ENCODE measurements at places on chromosomes 3 and 15.

- DNase-seq = no peak
Observed at GRCh38 chr15:92629276-92629974, 26.1 kb downstream of the FAM174B start.

- DNase-seq = no peak
Observed at GRCh38 chr3:191499307-191500080, 38.5 kb downstream of the PYDC2 start.

DNA sequence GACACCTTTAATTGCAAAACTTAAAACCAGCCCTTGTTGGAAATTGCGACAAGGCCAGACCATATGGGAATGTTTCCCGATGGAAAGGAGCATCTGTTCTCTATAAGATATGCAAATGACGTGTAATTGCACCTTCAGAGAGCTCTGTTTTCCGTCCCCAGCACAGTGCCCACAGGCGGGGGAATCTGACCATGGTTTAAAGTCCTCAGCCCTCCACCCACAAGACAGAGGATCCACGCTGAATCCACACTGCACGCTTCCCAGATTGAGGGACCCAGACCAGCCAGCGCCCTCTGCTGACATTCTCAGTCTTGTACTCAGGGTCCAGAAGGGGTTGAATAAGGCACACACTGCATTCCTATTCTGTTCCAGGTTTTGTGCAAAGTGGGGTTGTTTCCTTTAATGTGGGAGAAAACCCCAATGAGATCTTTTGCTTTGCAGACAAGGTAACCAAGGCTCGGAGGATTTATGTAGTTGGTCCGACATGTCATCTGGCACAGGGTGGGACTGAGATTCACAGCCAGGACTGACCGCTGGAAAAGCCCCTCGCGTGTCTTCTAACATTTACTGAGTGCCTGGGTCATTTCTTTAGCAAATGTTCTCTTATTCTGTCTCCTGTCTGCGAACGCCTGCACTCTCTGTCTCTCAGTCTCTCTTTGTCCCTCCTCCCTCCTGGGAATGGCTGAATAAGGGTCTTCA, 36.8 kb upstream of the KLHL25 start:
- DNase-seq = no peak

DNA sequence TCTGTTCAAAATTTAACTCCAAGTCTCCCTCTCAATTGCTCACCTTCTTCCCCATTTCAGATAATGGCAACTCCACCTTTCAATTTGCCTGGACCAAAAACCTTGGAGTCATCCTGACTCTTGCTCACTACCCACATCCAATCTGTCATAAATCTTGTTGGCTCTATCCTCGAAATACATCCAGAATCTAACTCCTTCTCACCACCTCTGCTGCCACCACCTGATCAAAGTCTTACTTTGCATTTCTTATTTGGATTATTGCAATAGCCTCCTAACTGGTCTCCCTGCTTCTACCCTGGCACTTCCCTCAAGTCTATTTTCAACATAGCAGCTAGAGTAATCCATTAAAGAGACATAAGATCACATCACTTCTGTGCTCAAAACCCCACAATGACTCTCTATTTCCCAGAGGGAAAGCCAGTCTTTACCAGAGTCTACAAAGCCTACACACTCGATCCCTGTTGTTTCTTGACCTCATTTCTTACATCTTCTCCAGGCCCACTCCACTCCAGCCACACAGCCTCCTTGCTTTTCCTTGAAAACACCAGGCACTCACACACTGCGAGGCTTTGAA, 86.6 kb downstream of the GPR156 start:
- no peak for DNase-seq

GRCh38 chr15:36964626-36965025, 135.7 kb downstream of the MEIS2 start:
- no peak for DNase-seq

- DNase-seq = no peak
Observed at GRCh38 chr3:99845331-99845730, 27.7 kb downstream of the CMSS1 start.

- DNase-seq = peak; percentile 71
Observed at GRCh38 chr15:101250873-101251829, 697 bp downstream of the CHSY1 start.

GRCh38 chr3:56621681-56622080, 61.4 kb downstream of the TASOR start:
- no peak for DNase-seq

DNA sequence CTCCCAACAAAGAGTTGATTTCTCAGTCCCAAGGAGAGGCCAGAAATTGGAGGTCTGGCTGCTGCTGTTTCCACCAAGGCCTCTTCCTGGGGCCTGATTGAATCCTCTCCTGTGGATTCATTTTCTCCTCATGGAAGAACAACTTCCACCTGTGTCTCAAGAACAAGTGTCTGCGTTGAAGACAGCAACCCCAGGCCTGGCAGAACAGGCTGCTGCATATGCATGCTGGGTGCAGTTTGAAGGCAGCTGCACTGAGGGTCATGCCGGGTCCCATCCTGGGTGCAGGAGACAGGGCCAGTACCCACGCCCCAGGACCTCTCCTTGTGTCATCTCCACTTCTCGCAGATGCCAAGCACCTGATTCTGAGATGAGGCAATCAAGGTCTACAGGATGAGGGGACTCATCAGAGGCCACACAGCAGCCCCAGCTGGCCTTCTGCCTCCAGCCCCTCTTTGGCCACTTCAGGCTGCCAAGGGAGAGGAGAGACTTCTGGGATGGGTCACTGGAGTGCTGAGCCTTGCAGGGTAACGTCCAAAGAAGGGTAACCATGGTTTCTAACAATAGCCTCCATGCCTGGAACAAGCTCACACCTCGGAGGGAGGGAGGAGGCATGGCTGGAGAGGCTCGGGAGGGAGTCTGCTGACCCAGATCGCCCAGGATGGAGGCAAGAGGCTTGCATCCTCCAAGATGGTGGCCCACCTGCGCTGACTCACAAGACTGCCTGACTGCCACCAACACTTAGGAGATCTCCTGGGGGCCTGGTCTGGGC, 30.0 kb downstream of the HCN4 start:
- no peak for DNase-seq

Data from activated CD8-positive, alpha-beta memory T cell treated with anti-CD3 and anti-CD28 coated beads for 24 hours (primary cell).